ENCODE measurements at places on chromosomes 2 and 18.
A peak's percentile ranks its signal among the peaks of the same experiment; 100 is the strongest.

- DNase-seq: no peak
These were observed 33.1 kb downstream of the KCNF1 start for GRCh38 chr2:10944799-10945198.

DNA sequence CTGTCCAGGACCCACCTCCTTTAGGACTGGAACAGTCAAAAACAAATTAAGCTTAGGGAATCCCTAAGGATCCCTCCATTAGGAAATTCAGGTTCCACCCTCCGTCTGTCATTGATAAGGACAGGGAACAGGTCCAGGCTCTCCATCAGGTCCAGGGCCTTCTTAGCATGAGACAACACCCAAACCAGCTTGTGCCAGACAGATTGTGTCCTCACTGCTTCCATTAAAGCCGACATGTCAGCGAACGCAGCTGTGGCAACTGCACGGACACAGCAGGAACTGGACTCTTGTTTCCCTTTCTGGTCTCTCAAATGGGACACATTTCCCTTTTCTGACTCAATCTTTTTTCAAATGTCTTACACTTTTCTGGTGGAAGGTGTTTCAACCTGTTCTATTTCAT lies 81.4 kb downstream of the BCL11A start:
- DNase-seq: no peak

DNA sequence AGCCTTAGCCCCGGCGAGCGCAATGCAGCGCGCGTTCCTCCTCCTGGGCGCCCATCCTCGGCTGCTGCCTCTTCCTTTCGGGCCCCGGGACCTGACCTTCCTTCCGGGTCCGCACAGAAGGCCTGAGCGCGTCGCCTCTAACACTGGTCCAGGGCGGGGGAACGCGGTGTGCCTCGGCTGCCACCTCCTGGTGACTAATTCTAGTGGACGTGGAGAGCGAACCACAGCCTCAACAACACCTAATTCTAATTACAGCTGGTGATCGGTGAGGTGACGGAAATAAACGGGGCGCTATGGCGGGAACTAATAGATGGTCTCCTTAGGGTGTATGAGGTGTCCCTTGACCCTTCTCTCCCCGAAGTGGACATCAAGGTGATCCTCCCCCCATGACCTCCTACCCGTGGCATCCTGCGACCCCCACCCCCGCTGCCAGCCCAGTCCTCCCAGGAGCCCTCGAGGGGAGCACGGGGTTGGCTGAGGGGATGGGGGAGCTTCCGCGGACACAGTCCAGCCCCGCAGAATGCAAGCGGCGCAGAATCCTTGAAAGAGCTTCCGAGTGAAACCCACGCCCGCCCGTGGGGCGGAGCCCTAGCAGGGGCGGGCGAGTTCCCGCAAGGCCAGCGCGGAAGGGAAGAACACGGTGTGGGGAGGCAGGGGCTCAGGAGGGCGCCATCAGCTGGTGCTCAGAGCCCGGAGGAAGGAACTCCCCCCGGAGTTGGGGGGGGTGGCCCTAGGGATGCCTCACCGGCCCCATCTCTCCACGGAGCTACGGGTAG lies 12.8 kb upstream of the HMSD start:
- peak; percentile 82 for DNase-seq

GRCh38 chr2:45705233-45705632 lies 53.8 kb downstream of the PRKCE start:
- no peak for DNase-seq

DNA sequence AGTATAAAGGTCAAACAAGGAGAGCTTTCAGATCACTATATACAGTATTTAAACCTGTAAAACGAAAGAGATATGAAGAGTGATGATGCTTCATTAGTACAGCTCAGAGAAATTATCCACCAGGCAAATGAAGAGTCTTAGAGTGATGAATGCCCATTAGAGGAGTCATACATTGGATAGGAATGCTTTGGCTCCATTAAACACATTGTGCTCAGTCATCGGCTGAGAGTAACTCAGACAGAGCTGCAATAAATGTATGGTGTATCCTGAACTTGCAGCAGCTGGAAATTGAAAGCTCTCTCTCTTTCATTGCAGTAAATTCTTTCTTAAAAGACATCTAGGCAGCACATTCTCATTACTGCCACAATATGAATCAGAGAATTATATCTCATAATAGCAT lies 340.8 kb upstream of the SPHKAP start:
- DNase-seq: no peak

DNA sequence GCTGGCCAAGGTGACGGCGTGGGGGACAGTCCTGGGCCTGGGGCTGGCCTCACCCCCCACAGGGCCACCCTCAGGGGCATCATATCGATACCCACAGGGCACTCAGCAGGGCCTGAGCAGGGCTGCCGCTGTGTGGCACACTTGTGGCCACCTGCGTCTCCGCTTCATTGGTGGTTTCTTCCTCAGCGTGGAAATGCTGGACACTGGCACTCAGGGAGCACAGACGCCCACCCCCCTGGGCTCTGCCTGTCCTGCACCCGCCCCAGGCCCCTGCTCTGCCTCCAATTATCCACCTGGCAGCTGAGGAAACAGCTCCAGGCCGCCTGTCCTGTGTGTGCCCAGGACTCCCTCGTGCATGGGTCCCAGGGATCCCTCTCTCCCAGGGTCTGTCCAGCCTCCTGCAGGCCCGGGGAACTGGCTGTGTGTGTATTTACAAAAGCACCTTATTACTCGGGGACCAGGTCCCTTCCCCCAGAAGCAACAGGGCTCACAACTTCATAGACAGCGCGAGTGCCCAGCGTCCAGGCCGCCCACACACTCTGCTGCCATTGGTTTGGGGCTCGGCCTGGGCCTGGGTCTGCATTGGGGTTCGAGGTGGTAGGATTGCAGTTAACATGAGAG lies 13.1 kb downstream of the CROCC2 start:
- no peak for DNase-seq

DNA sequence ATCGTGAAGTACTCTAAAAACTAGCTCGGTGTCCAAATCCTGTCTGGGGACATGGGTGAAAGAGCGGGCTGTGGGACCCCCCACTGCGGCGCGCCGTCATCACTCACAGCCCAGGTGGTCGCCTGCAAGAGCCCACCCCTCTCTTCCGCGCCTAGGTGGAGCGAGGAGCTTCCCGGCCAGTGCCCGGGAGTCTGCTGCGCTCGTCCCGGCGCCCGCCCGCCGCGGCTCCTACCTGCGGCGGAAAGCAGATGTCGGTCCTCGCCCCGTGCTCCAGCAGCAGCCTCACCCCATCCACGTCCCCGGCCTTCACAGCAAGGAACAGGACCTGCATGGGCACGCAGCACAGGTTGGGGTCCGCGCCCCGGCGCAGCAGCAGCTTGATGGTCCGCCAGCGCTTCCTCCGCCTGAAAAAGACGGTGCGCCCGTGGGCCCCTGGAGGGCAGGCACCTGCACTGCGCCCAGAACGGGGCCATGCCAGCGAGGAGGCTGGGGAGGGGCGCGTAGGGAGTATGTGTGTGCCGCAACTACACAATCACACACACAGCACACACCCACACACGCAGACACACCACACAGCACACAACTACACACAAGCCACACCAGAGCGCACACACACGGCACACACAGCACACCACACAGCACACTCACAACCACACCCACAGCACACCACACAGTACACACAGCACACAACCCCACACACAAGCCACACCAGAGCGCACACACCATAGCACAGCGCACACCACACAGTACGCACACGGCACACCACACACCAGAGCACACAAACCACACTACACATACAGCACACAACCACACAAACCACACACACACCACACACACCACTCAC lies 37.4 kb downstream of the ANKMY1 start:
- no peak for DNase-seq

DNA sequence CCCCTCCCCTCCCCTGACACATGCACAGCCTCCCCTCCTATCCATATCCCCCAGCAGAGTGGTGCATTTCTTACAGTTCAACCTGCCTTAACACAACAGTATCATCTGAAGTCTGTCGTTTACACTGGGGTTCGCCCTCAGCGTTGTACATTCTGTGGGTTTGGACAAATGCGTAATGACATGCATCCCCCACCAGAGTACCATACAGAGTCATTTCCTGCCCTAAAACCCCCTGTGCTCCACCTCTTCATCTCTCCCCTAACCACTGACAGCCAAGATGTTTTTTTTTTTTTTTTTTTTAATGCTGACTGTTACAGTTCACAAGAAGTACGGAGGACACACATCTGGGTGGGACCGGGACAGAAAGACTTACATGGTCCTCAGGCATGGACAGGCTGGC lies 22.6 kb downstream of the POMC start:
- no peak for DNase-seq

GRCh38 chr2:102072741-102073140 lies 69.8 kb upstream of the IL1R1 start:
- no peak for DNase-seq

DNA sequence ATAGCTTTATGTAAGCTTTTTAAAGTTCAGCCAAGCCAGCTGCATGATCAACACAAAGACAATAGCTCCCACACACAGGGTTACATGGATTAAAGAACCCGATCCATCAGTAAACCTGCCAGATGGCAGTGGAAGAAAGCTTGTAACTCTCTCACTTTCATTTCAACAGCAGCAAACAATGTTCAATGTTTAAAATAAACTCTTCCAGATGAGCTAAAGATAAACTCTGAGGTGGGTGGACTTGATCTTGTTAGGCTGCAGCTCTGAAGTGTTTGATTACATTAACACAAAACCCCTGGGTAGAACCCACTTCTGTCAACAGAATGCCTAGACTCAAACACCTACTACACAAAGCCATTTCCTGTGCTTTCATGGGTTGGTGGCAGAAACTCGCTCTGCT lies 13.9 kb downstream of the RDH14 start:
- DNase-seq: no peak

GRCh38 chr2:112542984-112543661 lies 858 bp downstream of the POLR1B start:
- DNase-seq: peak; percentile 12

DNA sequence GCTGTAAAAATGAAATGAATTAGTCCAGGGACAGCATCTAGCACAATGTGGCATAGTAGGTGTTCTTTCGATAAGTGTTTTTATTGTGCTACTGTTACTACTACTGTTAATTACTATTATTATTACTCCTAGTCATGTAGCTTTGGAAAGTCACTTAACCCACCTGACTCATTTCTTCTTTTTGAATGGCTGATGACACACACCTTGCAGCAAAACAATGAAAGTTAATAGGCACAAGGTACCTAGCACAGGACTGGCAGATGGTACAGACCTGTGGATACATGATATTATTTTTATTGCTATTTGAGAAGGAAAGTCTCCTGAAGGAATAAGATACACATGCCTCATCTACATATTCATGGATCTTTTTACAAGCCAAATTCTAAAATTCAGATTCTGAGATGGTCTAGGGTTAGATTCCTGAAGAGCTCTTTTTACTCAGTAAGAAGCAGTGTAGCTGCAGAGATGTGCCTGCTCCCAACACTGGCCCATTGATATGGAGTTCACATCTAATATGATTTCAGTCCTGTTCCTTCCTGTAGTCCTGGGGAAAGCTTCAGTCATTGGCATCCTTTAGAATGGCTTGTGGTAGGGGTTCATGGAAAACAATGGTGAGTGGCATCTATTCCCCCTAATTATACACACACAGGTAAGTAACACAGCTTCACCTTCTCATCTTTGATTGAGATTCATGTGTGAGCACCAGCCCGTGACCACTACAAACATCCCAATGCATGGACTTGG lies 7.9 kb upstream of the ERMN start:
- DNase-seq: no peak

DNA sequence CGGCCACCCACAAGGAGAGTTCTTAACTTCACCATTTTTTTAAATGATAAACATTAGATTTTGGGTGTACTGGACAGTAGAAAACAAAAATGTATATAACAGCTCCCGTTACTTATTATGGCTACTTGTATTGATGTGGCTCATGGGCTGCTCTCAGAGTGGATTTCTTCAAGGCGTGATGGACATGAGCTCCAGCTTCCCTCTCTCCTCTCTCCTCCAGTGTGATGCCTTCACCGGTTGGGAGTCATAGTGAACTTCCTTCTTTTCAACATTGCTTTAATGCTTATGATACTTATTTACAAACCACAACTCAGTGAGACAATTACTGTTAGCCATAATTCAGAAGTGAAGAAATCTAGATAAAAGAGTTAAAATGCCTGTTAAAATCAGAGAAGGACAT lies 515.2 kb downstream of the RNF144A start:
- no peak for DNase-seq

GRCh38 chr2:60071490-60071831 lies 482.0 kb downstream of the BCL11A start:
- no peak for DNase-seq

GRCh38 chr18:46469186-46469915 lies 187.7 kb downstream of the LOXHD1 start:
- no peak for DNase-seq

GRCh38 chr18:79507076-79507545 lies 111.4 kb downstream of the NFATC1 start:
- peak; percentile 48 for DNase-seq

DNA sequence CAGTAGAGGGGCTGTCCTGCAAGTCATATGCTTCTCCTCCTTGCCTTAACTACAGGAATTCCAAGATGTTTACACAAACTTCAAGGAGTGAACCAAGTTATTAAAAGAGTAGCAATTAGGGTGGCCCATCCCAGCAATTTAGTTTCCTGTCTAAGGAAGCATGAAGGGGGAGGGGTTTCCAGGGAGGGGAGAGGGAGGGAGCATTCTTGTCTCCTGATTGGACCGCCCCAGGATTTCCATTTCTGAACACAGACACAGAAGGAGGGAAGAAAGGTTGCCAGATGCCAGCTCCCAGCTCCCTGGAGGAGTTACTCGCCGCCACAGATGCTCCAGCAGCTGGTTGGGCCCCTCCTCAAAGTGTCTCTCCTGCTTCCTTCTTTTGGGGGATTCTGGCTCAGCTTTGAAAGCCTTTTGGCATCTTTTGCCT lies 107.6 kb downstream of the TRIB2 start:
- no peak for DNase-seq

GRCh38 chr2:196914867-196915460 lies 11.5 kb downstream of the PGAP1 start:
- DNase-seq: no peak
